Right lung (tissue), 10 donors: ENCODE measurements at places on chromosomes 1 and 21. TPM values are rescaled to one million over a fixed set of nuclear protein-coding genes. Genes with fewer than 3 reads are reported as not detected.

The KDF1 gene
- polyA plus RNA-seq = 7.5 TPM

The MYOG gene
- 20.2 TPM for polyA plus RNA-seq

The PLPPR4 gene
- 41.8 TPM for polyA plus RNA-seq

The RALGPS2 gene
- polyA plus RNA-seq = 12.9 TPM

DNA sequence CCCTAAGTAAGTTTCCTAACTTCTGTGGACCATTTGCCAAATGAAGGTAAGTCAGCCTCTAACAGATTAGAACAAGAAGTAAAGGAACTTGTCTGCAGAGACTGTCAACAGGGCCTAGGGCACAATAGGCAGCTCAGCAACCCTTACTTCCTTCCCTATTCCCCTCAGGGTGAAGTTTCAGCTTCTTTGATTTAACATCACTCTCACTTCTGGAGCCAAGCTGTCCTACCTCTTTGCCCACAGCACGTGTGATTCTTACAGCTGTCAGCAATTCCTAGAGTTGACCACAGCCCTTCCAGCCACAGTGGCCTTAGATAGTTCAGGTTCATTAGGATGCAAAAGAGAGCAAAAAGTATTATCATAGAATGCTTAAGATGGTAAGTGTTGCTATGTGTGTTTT, 7.6 kb upstream of the EIF4G3 start:
- no peak for DNase-seq

DNA sequence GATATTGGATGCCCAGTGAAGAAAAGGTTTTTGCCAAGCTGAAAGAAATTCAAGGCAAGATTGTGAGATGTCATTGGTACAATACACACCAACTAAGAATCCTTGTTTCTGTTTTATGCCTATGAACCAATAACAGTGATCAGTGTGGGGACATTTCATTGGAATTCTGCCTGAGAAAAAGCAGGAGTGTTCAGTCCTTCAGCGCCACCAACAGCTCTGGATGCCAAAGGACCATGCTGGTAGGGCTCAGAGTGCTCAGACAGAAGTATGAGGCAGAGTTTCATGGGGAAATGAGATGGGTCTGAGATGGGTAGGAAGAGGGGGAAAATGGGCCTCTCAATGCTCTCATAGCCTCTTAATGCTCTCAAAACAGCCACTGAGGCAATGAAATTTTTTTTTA, 56.5 kb downstream of the GABPA start:
- DNase-seq = no peak

DNA sequence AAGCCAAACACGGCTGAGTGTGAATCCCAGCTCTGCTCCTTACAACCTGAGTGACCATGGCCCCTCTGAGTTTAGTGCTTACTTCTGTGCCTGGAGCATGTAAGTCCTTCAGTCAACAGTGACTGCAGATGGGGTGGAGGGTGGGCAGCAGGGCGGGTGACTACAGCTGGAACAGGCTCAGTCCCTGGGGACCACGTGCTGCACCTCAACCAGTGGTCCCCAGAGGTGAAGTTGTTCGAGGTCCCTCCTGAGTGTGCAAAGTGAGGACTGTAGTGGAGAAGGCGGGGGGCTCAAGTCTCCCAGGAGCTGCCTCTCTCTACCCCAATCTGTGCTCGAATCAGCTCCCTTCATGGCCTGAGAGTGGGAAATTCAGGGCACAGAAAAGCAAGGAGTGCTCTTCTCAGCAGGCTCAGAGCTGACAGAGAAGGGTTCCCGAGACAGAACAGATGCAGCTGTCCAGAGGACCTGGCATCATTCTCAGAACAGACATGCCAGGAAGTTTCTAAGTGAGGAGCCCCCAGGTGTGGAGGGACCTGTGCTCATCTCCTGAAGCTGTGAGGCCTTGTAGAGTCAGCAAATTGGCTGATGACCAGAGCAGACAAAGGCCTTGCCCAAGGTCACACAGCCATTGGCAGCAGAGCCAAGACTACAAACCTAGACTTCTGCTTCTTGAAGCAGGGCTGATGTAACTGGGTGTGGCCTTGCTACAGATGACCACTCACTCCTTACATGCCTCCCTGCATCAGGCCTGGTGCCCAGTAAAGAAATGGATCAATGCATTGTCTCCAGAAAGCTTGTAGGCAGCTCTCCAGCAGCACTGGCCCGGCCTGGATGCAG, 61.7 kb upstream of the EDN2 start:
- no peak for DNase-seq

DNA sequence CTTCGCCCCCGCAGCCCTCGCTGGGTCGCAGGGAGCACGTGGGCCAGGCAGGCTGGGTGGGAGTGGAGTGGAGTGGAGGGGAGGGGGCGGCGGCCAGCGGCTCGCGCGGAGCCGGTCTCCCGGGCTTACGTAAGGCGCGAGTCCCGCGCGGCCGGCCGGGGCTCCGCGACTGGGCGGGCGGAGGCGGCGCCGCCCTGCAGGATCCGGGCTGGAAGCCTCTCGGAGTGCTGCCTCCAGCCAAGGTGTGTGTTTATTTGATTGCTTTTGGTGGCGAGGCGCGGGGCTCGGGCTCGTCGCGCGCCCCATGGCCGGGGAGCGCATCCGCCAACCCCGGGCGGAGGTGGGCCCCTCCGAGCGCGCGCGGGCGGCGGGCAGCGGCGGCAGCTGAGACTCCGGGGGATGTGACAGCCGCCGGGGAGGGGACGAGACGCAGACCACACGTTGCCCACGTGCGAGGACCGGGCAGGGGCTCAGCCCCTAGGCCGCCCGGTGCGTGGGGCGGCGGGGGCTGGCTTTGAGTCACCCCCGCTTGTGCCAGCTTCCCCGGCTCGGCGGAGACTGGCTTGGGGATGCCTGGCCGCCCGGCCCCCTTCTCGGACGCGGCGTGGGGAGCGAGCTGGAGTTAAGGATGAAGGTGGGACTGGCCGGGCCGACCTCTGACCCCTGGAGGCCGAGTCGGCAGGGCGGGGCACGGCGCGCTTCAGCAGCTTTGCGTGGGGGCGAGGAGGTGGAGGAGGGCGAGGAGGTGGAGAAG, 402 bp upstream of the AK4 start:
- DNase-seq = no peak

DNA sequence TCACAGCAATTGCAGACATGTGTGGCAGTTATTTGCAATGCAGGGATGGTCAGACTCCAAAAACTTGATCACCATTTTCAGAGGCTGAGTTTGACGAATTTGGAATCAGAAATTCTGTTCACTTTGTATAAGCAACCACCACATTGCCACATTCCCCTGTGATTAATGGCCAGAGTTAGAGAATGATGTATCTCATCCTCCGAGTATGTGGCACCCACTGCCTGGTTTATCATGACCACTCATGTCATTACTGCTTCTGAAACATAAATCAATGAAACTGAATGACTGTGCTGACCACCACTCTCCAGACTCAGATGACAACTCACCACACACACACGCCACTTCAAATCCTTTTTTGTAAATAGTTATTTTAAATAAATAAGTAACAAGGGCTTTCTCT, 66.6 kb upstream of the CACHD1 start:
- DNase-seq = no peak
